ENCODE measurements at places on chromosomes 2 and 18. TPM values are rescaled to one million over a fixed set of nuclear protein-coding genes. Genes with fewer than 3 reads are reported as not detected.

Gene DCDC2C
- total RNA-seq: not detected

Gene GPAT2
- 4.5 TPM for total RNA-seq

DNA sequence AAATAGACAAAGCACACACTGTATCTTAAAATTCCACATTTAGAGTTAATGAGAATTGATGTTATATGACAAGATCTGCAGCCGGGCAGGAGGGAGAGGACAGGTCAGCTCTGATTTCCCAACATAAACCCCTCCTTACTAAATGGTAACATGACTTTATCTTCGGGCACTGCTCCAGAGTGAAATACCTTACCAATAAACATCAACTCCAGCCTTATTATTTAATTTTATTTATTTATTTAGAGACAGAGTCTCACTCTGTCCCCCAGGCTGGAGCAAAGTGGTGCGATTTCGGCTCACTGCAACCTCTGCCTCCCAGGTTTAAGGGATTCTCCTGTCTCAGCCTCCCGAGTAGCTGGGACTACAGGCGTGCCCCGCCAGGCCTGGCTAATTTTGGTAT, 1.7 kb downstream of the CYB5A start:
- DNase-seq: no peak

Gene CNTNAP5
- not detected for total RNA-seq

Gene EIF2AK2
- 39.9 TPM for total RNA-seq

DNA sequence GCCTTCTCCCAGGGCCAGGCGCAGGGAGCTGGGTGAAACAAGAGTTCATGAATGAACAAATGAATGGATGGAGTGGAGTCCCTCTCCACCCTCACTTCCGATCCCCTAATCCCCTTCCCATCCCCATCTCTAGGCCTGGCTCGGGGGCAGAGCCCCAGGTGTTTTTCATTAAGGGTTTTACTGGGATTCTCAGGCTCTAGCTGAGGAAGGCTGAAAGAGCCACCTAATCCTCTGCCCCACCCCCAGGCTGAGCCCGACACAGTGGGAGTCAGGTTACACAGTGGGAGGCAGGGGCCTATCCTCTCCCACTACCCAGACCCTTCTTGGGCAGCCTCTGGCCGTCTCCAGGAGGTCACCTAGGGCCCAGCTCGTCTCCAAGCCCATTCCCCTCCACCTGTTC, 36.1 kb downstream of the SDC1 start:
- DNase-seq: no peak

Gene TRIM43
- total RNA-seq: not detected

DNA sequence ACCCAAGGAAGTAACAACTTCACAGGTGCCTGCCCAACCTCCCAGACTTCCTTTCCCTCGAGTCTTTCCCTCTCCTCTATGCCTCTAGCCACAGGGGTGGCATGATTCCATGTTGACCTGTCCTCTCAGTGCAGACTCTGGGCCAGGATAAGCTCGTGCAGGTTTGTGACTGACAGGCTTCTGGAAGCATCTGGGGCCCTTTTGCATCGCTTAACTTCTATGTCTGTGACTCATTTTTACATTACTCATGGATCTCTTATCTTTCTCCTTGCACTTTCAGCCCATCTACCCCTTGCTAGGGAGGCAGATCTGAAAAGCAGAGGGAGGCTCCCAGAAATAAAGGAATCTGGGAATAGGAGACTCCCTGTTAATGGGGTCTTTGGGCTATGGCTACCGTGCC, 98.5 kb upstream of the RIOK3 start:
- no peak for DNase-seq

DNA sequence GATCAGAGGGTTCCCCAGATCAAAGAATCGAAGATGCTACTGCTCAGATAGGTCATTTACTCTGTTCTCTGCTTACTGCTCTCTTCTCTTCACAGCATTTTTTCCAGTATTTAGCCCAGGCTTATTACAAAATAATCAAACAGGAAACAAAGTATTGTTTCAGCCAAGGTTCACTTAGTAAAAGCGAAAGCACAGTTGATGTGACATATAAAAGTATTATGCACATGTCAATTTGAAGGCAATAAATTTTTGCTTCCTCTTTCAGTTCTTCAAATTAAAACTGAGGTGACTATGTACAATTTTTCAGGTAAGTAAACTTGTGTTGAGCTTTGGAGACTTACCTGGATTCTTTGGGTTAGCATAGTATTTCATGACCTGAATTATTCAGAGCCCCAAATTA, 262.8 kb upstream of the CHST9 start:
- DNase-seq: no peak

Gene DSC3
- not detected for total RNA-seq

- no peak for DNase-seq
Measured at GRCh38 chr18:54436501-54436900, 78.8 kb downstream of the C18orf54 start.

DNA sequence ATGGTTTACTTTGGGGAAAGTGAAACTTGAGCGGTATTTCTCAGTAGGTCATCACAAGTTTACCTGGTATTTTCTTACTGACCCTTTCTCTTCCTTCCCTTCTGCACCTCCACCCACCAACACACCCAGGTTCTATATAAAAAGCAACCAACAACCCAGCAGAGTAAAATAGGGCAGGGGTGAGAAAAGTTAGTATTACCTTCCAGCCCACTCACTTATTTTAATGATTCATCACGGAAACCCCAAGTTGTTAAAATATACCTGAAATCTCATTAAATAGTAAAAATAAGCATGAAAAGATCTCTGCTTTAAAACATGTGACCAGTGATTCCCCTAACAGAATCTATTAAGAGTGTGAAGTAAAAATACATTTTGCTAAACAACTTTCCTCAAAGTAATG, 306.1 kb downstream of the ZEB2 start:
- DNase-seq: no peak

Gene ACTR3
- 638 TPM for total RNA-seq

DNA sequence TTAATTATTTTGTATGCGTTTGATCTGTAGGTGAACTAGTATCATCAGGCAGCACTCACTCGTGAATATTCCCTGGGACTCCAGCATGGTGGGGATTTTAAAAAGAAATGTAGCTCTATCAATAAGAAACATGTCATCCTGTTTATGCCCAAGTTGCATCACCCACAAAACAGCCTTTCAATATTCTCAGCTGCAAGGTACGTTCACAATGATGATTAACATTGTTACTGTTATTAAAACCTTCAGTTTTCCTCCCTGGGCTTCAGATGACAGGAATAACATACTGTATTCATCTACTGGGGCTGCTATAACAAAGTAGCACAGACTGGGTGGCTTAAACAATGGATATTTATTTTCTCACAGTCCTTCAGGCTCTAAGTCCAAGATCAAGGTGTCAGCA, 87.9 kb upstream of the KLHL29 start:
- no peak for DNase-seq

DNA sequence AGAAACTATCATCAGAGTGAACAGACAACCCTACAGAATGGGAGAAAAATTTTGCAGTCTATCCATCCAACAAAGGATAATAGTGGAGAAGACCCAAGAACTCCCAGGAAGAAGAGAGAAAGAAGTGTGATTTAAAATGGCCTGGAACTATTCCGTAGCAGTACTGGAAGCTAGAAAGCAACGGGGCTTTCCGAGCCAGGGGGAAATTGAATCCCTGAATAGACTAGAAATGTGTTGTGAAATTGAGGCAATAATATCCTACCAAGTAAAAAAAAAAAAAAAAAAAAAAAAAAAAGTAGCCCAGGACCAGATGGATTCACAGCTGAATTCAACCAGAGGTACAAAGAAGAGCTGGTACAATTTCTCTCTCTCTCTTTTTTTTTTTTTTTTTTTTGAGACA, 69.3 kb downstream of the FARP2 start:
- no peak for DNase-seq

DNA sequence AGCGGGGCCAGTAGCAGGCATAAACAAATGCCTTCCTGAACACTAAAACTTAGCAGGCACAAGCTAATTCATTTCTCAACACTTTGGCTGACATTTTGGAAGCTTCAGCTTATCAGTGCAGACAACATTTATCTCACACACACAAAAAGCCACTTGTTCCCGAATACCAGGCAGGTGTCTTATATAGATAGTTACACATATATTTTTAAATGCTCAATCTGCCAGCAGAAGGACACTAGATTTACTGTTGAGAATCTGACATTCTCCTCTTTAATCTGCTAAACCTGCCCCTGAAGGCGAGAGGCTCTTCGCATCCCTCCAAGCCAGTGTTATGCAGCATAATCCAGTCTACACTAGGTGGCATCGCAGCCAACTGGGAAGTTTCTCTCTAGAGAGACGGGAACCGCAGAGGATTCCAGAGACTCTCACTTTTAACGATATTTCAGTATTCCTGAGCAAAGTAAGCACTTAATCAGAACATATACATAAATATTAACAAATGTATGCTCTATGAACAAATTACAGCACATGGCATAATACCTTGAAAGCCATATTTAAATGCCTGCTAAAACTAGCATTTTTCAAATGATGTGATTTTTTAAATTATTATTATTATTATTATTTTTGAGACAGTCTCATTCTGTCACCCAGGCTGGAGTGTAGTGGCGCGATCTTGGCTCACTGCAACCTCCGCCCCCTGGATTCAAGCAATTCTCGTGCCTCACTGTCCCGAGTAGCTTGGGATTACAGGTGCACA, 90.2 kb upstream of the SCG2 start:
- DNase-seq: no peak

DNA sequence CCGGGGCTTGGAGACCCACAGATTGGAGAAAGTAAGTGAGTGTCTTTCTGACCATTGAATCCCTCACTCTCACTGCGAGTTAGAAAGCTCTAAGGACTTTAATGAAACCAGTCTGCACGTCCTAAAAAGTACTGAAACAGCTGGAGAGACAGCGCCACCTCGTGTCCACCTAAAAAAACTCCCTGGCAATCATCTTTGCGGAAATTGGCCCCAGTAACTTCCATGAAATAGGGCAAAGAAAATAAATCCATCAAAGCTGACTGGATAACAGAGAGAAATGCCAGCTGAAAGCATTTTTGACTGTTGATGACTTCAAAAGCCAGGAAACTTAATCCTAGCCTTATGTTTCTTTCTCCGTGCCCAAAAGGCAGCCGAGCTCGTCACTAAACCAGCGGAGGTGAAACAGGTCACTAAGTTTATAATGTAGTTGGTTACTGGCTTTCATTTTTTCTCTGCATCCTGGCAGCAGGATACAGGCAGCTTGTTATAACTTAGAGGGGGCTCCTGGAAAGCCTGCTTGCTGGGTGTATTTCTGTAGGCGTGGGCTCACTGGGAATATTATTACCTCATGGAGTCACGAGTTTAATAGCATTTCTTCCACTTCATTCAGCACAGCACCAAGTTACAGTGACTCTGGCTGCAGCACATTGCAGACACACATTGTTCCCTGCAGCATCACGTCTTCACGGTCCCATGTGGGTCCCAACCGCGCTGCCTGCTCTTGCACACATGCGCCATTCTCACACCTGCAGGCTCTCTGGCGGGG, 266.5 kb downstream of the HRH4 start:
- no peak for DNase-seq

Gene HJURP
- 1.0 TPM for total RNA-seq

- DNase-seq: no peak
Measured at GRCh38 chr2:173571021-173571821, 216.5 kb downstream of the CDCA7 start.

DNA sequence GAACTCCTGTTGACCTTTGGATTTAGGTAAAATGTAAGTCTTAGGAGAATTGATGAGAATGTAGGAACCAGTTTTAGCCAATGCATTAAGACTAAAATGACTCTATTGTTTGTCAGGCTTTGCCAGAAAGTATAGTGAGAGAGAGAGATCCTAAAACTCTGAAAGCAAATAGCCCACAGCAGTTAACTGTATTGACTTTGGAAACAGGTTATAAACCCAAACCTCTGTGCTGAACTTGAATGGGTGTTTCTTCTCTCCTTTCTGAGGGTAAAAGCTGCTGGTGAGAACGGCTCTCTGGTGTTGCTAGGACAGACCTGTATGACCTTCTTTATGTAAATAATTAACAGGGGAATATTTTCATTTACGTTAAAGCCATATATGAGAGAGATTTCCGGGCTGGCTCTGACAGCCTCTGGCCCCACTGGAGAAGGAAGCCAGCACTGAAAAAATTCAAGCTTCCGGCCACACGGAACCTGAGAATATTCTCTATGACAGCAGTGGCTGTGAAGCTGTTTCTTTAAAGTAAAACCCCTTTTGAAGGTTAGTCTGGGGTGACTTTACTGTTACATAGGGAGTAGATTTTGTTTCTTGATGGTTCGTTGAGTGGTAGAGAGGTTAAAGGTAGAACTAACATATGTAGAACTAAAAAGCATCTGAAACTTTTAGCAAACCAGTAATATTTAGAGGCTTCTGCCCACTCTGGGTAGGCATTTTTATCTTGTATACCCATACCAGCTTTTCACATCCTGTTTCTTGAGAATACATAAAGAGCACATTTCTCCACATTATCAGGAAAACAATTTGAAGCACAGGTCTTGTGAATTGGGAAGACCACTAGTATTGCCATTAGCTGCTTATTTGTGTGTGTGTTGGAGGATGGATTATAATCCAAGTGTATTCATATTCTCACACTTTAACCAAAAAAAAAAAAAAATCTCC, 123.8 kb downstream of the SPTBN1 start:
- DNase-seq: no peak

GRCh38 chr18:66662632-66663031, 58.7 kb upstream of the CDH19 start:
- DNase-seq: no peak

- no peak for DNase-seq
Measured at GRCh38 chr2:65165558-65165957, 35.7 kb upstream of the RAB1A start.

GRCh38 chr2:140376686-140377085, 1596.5 kb upstream of the NXPH2 start:
- DNase-seq: no peak

DNA sequence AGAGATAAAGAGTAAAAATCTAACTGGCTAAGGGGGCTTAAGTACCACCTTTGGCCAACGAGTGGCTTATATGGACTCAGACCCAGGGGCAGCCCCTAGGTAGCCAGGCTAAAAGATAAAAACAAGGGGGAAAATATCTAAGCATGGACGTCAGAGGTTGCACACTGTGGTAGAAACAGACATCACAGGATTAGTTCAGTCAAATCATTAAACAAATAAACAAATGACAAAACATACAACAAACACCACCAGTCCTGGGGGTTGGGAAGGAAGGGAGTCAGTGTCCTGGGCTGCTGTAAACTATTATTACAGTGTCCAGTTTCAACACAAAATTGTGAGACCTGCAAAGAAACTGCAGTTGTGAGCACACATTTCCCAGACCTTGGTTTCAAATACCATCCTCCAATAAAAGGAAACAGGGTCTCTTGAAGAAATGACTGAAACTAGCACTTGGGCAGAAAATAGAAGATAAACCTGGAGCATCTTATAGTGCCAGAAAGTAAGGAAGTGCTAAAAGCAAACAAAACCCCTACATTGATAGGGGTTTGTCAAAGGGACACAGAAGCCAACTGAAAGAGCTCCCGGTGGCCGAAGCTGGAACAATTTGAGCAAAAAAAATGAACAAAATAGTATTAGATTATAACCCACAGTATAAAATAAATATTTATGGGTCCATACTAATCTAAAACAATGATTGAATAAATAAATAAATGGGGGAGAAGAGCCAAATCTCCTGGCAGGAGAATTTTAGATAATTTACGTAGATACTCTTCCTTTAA, 154.8 kb upstream of the KLF7 start:
- no peak for DNase-seq

All from activated B cell treated with CpG ODN at 0.5 μM for 24 hours (primary cell).